ENCODE measurements at places on chromosomes 6 and 20.

DNA sequence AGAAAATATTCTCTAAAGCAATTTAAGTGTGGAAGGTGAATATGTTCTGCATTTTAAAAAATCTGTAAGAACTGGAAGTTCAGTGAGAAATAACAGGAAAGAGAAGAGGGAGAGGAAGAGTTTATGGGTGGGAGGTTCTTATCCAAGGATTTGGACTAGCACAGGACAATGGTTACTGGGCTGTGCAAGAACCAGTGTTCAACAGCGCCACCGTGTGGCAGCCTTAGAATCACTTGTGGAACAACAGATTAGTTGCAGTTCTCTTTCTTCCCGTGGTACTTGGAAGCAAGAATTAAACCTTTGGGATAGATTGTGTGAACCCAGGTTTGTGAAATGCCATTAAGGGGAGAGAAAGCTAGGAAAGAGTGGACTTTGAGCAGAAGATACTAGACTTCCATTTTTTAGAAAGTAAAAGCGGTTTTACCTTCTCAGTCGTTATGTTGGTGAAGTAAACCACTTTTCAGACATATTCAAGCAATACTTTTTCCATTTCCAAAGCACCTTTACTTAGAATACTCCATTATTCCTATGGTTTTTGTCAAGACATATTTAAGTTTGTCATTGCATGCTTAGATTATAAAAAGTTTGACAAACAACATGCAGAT, 436.7 kb downstream of the RNF144B start:
- DNase-seq: no peak

DNA sequence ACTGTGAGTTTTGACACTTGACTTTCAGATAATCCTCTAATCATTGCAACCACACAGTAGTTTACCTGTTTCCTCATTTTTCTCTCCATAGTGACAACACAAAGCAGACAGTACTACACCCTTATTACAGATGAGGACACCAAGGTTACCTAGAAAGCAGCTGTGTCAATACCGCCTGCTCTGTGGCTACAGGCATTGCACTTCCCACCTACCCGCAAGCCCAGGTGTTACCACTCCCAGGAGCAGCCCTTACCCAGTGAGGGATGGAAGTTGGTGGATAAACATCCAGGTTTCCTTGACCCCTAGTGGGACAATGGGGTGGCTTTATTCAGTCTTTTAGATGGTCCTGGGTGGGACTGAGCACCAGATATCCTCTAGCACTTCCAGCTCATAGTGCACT, 503.6 kb downstream of the PTPRT start:
- DNase-seq: no peak

DNA sequence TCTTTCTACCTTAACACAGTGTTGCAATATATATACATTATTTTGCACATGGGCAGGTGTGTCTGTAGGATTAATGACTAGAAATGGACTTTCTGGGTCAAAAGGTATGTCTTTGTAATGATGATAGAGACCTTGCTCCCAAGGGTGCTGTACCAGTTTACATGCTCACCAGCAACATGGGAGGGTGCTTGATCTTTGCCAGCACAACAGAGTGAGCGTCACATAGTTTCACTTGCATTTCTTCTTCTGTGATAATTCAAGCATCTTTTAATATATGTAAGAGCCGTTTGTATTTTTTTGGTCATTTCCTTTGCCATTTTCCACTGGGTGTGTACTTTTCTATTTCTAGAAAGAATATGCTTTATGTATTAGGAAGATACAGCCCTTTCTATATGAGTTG, 23.6 kb upstream of the B4GALT5 start:
- DNase-seq: no peak

DNA sequence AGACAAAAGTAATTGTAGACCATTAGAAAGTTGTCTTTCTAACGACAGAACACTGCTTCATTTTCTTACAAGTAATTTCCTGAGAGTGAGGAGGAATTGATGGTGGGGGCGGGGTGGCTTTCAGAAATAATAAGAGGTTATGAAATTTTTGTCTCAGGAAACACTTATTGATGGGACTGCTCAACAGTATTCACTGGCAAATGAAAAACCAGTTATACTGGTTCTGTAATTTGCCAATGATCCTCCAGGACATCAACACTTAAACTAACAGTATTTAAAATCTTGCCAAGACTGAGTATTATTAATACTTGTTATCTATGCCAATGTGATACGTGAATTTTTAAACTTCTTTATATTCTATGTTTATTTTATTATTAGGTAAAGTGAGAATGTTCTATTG, 41.8 kb upstream of the FUT9 start:
- DNase-seq: no peak

DNA sequence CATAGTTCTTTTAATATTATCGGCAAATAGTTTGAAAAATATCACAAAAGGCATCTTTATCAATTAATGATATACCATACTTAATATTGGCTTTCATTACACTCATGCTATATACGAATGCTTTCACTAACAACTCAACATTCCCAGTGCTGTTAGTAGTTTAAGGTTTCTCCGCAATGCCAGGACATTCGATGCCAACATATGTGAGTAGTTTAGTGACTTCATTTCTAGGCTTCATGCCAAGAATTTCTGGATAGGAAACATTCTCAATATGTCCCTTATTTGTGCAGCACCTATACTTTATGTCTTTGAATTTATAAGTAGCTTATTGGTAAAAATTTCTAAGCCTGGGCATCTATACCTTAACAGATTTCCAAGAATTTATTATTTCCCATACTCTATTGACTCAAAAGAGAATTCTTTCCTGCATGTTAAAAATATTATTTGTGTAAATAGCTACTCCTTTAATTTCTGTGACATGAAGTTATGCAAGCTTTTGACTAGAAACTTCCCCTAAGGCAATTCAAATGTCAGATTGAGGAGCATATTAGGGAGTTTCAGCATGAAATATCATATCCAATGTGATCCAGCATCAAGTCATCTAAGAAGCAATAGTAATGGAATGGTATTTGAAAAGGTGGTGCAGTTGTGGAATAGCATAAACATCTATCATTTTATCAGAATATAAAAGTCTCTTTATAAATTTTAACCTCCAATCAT, 236.0 kb upstream of the STXBP5 start:
- DNase-seq: no peak

DNA sequence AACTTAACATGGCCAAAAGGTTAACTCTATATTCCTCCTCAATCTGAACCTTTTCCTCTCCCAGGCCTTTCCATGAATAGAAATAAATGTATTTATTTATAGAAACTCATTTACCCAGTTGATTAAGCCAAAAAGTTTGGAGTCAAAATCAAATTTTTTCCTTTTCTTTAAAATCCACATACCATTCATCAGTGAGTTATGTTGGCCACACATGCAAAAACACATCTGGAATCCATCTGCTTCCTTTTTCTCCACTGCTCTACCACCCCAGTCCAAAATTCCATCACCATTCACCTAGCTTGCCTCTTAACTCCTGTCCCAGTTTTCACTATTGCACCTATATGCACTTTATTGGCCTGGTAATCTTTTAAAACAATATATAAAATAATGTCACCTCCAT, 62.4 kb upstream of the TMEM200A start:
- DNase-seq: no peak

GRCh38 chr20:41247523-41248367, 69.8 kb downstream of the ZHX3 start:
- no peak for DNase-seq

- no peak for DNase-seq
Measured at GRCh38 chr6:16060039-16060438, 68.8 kb upstream of the MYLIP start.

- DNase-seq: no peak
Measured at GRCh38 chr20:14401479-14402138, 64.2 kb upstream of the FLRT3 start.

GRCh38 chr20:61835301-61835700, 230.4 kb downstream of the TAF4 start:
- DNase-seq: no peak

DNA sequence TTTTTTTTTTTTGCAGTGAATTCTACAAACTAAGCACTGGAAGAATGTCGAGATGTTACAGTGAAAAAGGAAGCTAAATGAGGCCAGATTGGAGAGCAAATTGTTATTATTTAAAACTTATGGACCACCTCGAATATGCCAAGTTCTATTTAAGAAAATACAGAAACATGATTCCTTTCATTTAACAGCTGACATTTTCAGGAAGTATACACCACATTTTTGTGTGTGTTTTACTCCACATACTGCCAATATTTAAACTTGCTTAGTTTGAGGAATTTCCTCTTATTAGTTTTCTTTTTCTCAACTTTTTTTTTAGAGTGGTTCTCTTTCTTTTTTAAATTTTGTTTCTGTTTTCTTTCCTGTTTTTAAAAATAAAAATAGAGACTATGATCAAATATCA, 37.0 kb upstream of the GCLC start:
- no peak for DNase-seq
